ENCODE measurements at places on chromosomes 16 and 17.

GRCh38 chr17:50220811-50221210 lies 19.4 kb upstream of the COL1A1 start:
- no peak for DNase-seq

- DNase-seq = no peak
Observed at GRCh38 chr17:44707755-44708400, 587 bp upstream of the DBF4B start.

GRCh38 chr17:44110823-44111633 lies 12.4 kb downstream of the HDAC5 start:
- peak; percentile 34 for DNase-seq

- peak; percentile 37 for DNase-seq
Observed at GRCh38 chr17:49035470-49036269, 38.5 kb downstream of the IGF2BP1 start.

GRCh38 chr16:51655249-51655648 lies 504.2 kb upstream of the SALL1 start:
- DNase-seq = no peak

GRCh38 chr16:8588682-8589056 lies 1.6 kb downstream of the TMEM114 start:
- DNase-seq = no peak

DNA sequence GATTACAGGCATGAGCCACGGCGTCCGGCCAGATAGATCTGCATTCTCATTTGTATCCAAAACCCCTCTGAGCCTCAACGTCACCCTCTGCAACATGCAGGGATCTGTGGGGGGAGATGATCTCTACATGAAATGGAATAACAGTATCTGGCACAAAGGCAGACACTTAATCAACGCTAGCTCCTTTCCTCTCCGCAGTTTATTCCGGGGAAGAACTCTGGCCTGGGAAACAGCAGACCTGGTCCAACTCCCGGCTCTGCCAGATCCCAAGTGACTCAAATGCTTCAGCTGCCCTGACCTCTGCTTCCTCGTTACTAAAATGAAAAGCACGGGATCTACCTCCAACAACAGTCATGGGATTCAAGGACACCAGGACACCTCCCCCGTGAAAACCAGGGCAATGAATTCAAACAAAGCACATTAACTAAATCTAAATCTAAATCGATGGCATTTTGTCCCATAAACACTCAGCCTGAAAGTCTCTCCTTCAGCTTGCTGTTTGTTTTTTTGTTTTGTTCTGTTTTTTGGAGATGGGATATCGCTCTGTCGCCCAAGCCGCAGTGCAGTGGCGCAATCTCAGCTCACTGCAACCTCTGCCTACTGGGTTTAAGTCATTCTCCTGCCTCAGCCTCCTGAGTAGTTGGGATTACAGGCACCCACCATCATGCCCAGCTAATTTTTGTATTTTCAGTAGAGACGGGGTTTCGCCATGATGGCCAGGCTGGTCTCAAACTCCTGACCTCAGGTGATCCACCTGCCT lies 78.2 kb downstream of the NXN start:
- no peak for DNase-seq

- DNase-seq = no peak
Observed at GRCh38 chr17:38420518-38420917, 7.7 kb upstream of the ARHGAP23 start.

GRCh38 chr17:43528988-43529814 lies 16.9 kb downstream of the ETV4 start:
- no peak for DNase-seq

- DNase-seq = no peak
Observed at GRCh38 chr17:22669721-22670120, 977.4 kb downstream of the KCNJ18 start.

DNA sequence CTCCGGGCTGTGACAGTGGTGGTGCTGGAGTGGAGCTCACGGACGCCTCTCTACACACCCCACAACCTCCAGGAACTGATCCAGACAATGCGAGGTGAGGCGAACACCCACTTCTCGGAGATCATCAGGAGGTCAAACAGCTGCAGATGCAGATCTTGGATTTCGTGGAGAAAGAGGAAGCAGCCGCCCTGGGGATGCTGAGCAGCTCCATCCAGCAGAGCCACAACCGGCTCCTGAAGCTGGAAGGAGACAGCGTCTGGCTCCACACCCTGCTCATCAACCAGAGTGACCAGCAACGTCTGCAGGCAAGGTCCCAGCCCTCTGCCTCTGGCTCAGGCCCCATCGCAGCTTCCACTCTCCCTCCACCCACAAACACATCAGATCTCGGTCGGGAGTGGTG lies 13.2 kb upstream of the SLC16A5 start:
- no peak for DNase-seq

DNA sequence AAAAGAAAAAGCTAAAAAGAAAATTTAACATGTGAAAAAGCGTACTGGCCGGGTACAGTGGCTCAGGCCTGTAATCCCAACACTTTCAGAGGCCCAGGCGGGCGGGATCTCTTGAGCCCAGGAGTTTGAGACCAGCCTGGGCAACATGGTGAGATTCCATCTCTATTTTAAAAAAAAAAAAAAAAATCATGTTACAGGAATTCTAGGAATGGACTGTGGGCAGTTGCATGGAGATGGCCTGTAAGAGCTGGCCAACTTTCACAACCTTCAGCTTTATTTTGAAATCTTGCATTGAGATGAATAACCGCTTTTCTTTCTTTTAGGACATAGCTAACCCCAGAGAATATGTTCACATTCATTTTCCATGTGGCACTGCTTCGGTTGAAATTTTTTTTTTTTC lies 8.2 kb upstream of the CIAO3 start:
- DNase-seq = no peak

GRCh38 chr17:35135322-35135721 lies 6.8 kb downstream of the NLE1 start:
- no peak for DNase-seq

DNA sequence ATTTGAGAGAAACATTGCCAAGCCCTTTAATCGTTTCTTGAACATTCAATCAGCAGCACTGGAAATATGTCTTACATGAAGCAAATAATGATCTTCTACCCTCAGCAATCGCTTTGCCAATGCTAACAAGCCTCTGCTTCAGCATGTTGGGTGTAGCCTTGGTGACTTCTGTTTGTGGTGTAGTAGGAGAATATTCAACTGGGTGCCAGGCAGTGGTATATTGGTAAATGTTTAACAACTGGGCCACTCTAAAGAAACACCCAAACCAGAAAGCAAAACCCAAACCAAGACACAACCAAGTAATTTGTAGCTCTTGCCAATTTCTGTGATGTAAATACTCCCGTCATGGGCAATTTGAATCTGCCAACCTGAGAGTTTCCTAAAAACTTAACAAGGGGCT lies 9.7 kb downstream of the CDH13 start:
- DNase-seq = no peak

DNA sequence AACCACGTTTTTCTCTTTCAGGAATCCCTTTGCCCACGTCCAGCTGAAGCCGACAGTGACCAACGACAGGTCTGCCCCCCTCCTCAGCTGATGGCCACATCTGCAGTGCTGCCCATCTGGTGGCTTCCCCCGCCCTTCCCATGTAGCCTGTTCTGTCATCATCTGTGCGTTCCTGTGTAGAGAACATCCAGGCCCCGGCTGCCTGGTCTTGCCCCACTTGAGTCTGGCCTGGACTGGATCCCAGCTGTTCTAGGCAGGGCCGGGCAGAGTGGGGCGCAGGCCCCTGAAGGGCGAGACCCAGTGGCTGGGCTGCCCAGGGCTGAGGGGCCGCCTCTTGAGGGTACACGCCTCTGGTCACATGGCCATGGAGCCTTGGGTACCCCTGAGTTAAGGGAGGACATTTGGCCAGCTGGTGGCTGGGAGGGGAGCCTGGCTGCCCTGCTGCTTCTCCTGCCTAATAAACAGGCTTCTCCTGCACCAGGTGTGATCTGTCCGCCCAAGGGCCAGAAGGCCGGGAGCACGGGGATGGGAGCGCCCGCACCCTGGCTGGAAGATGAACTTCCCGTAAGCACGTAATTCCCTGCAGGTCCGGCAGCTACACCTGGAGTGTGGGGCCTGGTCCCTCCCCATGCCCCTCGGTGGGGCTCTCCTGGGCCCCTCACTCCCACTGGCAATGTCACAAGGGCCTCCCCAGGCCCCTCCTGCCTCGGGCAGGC lies 49.4 kb upstream of the PVALEF start:
- DNase-seq = no peak

GRCh38 chr17:35942588-35943186 lies 826 bp downstream of the LYZL6 start:
- DNase-seq = no peak

- no peak for DNase-seq
Observed at GRCh38 chr16:47705266-47705665, 244.1 kb downstream of the PHKB start.

- DNase-seq = no peak
Observed at GRCh38 chr17:70654706-70655105, 485.4 kb downstream of the KCNJ2 start.
